Activated naive CD4-positive, alpha-beta T cell treated with anti-CD3 and anti-CD28 coated beads, Interleukin-2, amount 50 U/mL, for 16 hours (primary cell): ENCODE measurements at places on chromosomes 6 and 20.

- no peak for DNase-seq
These were observed 70.1 kb upstream of the QKI start for GRCh38 chr6:163344411-163344810.

GRCh38 chr6:44270526-44271405 is 516 bp downstream of the TMEM151B start:
- DNase-seq = no peak

GRCh38 chr6:106081715-106082114 is 4.4 kb upstream of the PRDM1 start:
- DNase-seq = no peak

- peak; percentile 100 for DNase-seq
These were observed at the start of gene TMEM14B for GRCh38 chr6:10747251-10747972. Gene TMEM14B (plus strand): TSS chr6:10747805. CDS start chr6:10749246, 1,441 bp downstream.

GRCh38 chr6:157770946-157771345 is 52.1 kb upstream of the SNX9 start:
- no peak for DNase-seq

- no peak for DNase-seq
These were observed 145.4 kb upstream of the TMEM170B start for GRCh38 chr6:11391934-11392777.

- no peak for DNase-seq
These were observed 210.2 kb downstream of the KHDRBS2 start for GRCh38 chr6:62075869-62076268.

DNA sequence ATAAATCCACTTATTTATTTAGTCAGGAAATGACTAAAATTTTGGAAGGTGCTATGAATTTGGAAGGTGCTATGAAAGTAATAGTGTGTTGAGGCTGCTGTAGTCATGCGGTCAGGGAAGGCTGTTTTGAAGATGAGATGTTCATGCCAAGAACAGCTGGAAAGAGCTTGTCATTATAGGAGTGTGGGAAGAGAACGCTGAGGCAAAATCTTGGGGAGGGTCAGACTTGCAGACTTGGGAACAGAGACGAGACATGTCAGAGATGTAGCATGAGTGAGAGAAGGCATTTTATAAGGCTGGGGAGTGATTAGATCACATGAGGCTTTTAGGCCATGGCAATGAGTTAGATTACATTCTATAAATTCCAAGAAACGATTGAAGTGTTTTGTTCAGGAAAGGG is 124.0 kb upstream of the B3GAT2 start:
- no peak for DNase-seq

DNA sequence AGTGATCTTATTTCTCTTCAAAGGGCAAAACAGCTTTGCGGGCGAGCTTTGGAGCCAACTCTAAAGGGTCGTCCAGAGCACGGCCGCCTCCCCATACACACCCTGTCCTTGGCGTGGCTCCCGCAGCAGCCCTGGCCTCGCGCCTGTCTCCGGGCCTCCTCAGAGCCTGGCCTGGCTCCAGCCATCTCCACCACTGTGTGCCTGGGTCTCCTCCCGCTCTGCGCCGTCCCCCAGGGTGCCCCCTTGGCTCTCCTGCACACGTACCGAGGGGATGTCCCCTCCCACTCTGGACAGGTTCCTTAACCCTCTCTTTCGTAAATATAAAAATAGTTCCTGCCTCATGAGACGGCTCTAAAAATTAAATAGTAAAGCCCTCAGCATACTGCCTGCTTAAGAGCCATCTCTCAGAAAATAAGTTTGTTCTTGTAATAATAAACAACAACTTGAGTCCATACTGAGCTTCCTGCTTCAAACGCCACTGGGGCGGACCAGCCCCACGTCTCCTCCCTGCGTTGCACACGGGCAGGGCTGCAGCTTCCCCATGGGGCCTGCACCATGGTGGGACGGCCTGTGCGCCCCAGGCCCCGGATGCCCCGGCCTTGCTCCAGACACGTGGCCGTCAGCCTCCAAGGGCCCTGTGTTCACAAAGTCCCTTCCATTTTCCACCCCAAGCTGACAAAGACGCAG is 226.2 kb downstream of the TTLL2 start:
- no peak for DNase-seq

- no peak for DNase-seq
These were observed 30.4 kb upstream of the SMOC2 start for GRCh38 chr6:168410554-168411011.

DNA sequence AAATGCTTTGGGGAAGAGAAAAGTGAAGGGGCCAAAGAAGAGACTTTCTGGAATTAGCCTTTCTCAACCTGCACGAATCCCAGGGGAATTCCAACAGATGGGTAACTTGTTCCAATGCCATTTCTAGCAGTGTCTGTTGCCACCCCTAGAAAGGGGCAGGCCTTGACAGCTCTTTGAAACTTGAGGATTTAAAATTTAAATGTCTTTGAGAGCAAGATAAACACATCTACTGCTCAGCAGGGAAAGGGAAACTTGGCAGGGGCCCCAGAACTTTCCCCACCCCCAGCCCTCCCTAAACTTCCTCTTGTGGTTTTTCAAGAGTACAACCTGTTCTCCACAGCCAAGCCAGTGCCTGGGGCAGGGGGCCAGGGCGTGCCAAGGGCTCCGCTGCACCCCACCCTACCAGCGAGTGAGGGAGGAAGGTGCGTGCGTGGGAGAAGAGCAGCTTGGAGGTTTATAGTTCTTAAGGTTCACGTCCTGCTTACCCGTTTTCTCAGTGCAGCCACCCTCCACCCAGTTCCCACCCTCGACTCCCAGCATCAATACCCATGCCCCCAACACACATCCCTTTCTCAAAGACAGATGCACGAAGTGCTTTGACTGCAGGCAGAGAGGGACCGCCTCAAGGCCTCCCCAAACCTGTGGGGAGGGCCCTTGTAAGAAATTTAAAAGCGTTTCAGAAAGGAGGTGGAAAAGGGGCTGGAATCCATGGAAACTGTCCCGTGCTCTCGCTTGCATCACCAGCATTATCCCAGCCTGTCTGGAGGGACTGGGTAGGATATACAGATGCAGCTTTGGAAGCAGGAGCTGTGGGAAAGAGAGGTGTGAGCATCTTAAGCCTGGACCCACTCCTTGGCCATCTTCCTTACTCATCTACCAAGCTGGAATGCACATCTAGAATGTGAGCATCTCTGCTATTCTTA is 4.5 kb upstream of the TAF8 start:
- peak; percentile 76 for DNase-seq

DNA sequence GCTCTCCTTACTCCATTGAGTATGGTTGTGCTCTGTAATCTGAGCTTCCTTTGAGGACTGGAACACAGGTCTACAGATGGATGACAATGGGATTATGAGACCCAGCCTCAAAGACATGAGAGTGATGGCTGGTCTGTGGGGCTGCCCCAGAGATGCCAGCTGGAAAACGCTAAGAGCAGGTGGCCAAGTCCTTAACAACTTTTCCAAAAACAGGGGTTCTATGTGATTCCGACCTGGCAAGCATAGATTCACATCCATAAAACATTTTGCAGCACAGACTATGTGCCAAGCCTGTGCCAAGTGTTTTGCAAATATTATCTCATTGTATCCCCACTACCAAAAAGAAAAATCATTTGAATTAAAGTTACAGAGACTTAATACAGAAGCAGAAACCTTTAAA is 270.4 kb downstream of the PTPRT start:
- no peak for DNase-seq

DNA sequence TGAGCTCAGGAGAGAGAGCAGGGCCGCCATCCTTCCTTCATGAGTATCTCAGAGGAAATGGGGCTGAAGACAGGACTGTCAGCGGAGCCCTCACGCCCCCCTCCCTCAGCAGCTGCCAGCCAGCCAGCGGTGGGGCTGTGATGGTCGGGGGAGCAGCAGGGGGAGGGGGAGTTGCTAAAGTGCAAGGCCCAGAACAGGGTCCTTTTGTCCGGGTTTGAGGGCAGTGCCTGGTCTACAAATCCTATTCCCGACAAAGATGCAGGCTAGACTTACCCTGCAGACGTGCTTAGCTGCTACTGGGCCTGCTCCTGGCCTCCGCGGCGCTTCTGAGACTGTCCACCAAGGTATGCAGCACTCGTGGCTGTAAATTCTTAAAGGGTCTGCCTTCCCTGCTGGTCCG is 593.4 kb upstream of the CDH4 start:
- DNase-seq = no peak

GRCh38 chr6:268394-268935 is 23.8 kb upstream of the DUSP22 start:
- no peak for DNase-seq

- DNase-seq = no peak
These were observed 178.4 kb downstream of the FARS2 start for GRCh38 chr6:5439749-5440148.

- DNase-seq = no peak
These were observed 1.9 kb downstream of the PNLDC1 start for GRCh38 chr6:159801935-159802334.

DNA sequence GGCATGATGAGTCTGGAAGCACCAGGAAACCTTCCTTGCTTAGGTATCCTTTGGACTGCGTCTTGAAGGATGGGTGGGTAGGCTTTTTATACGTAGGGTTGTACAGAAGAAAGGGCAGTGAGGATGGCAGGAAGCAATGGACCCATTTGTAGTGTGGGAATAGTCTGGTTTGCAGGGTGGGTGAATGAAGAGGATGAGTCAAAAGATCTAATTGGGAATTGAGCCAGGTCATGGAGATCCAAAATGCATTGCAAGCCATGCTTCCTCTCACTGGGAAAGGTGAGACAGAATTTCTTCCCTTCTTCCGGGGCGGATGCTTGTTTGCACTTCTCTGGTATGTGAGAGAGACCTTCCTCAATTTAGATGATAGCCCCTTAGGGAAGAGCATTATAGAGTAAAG is 10.1 kb upstream of the BTBD3 start:
- no peak for DNase-seq

DNA sequence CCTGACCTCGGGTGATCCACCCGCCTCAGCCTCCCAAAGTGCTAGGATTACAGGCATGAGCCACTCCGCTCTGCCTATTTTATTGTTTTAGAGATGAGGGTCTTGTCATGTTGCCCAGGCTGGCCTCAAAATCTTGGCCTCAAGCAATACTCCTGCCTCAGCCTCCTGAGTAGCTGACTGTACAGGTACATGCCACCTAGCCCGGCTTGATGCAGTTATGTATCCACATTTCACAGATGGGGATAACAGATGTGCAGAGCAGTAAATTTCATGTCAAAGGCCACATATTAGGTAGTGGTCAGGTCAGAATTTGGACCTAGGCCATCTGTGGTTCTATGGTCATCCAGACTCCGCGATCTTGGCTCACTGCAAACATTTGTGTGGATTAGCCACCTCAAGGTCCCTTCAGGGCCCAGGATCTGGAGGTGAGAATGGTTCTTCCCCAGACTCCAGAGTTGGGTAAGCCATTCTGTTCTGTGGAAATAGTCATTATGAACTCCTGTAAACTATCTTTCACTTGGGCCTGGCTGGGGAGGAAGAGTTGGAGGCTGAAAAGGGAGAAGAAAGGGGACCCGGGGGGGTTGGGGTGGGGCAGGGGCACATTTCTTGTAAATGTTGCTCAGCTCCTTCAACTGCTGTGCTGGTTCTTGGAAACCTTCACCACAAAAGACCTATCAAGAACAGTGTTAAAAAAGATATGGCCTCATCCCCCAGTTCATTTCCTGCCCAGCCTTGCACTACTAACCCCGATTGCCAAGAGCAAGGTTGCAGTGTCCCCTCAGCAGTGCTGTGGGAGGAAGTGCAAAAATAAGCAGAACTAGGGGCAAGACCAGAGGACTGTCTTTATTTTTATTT is 13.0 kb downstream of the PIM1 start:
- DNase-seq = peak; percentile 36

DNA sequence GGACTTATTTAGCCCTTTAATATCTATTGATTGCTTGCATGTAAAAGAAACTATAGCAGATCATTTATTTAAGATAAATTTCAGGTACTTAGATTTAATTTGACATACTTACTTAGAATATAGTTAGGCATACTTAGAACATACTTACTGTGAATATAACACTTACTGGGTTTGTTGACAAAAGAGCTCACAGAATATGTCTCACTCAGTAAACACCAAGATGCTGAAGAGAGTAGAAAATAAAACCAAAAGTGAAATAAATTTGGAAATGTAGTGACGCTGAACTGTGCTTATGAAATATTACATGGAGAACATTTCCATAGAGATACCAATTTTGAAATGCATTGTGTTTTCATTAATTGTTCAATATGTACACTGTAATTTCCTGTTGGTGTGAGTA is 615.4 kb upstream of the MAN1A1 start:
- no peak for DNase-seq

GRCh38 chr6:170360476-170360875 is 53.9 kb downstream of the FAM120B start:
- DNase-seq = no peak

- no peak for DNase-seq
These were observed 320.4 kb upstream of the CDH4 start for GRCh38 chr20:60931696-60932095.

- no peak for DNase-seq
These were observed 6.8 kb upstream of the AIG1 start for GRCh38 chr6:143053856-143054255.

GRCh38 chr6:34858681-34859080 is 29.2 kb downstream of the TAF11 start:
- DNase-seq = no peak

- peak; percentile 28 for DNase-seq
These were observed 512.7 kb upstream of the ZNF337 start for GRCh38 chr20:26209171-26209941.

- no peak for DNase-seq
These were observed 174.5 kb upstream of the SNX9 start for GRCh38 chr6:157648561-157648960.

DNA sequence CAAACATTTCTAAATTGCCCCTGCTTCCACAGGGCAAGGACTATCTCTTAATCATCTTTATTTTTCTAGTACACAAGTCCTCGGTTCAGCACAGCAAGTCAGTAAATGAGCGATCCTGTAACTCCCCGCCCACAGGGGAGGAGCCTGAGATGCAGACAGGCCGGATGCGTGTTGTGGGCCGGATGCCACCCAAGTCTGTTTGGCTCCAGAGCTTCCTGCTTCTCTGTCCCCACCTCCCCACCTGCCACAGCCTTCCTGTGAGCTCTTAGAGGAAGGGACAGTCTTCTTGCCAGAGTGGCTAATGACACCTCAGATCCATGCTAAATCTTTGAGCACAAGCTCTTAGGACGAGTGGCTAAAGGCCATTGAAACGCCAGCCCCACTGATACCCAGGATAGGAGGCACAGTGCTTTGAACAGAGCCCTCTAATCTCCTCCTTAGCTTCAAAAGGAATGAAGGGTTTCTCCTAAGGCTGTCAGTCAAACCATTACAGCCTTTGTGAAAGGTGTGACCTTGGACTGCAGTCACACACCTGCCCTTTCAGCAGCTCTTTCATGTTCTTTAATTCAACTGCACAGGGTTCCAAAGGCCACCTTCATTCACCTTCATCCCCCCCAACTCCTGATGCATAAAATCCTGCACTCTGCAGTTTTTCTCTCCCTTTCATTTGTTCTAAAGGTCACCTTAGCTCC is 264.3 kb downstream of the TFAP2C start:
- no peak for DNase-seq

GRCh38 chr6:52243282-52243893 is 912 bp downstream of the IL17F start:
- DNase-seq = no peak

GRCh38 chr20:23224806-23225205 is 125.8 kb upstream of the NXT1 start:
- no peak for DNase-seq

- DNase-seq = no peak
These were observed 54.9 kb upstream of the PNRC1 start for GRCh38 chr6:89025633-89026032.
